ENCODE measurements at places on chromosomes 2 and 18.

DNA sequence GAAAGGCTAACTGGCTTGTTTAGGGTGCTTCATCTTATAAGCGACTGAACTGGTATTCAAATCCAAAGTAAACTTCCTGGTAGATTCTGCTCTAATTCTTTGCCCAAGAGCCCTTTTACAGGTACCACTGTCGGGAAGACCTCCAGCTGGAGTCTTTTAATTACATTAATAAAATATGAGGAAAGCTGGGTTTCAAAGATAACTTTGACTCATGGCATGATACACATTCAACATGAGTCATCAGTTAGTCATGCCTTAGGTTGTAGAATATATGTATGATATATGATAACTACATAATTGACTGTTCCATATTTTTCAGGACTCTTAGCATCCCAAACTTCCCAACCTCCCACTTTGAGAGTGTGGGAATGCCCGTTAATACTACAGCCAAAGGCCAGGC, 32.3 kb downstream of the ZCCHC2 start:
- no peak for DNase-seq

DNA sequence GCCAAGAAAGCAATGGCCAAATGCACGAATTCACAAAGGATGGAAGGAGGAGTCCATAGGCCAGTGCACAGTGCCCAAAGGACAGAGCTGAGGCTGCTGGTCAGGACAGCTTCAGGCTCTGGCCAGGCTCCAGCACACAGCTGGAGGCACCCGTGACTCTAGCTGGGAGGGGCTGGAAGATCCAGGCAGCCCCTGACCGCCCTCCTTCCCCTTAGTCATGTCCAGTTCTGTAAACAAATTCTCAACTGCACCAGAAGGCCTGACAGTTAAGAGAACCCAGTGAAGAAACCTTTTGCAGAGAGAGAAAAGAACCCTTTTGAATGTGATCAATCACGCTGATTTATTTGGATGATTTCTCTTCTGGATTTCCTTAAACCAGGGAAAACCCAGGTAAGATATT, 7.7 kb upstream of the YWHAQ start:
- no peak for DNase-seq

- DNase-seq, result no peak
Measured at GRCh38 chr18:56945171-56946083, 201.5 kb upstream of the BOD1L2 start.

- no peak for DNase-seq
Measured at GRCh38 chr2:179695486-179695885, 165.9 kb downstream of the ZNF385B start.

- no peak for DNase-seq
Measured at GRCh38 chr18:51654488-51655326, 457.2 kb upstream of the MEX3C start.

- DNase-seq, result no peak
Measured at GRCh38 chr2:232971744-232972143, 41.3 kb downstream of the NGEF start.

DNA sequence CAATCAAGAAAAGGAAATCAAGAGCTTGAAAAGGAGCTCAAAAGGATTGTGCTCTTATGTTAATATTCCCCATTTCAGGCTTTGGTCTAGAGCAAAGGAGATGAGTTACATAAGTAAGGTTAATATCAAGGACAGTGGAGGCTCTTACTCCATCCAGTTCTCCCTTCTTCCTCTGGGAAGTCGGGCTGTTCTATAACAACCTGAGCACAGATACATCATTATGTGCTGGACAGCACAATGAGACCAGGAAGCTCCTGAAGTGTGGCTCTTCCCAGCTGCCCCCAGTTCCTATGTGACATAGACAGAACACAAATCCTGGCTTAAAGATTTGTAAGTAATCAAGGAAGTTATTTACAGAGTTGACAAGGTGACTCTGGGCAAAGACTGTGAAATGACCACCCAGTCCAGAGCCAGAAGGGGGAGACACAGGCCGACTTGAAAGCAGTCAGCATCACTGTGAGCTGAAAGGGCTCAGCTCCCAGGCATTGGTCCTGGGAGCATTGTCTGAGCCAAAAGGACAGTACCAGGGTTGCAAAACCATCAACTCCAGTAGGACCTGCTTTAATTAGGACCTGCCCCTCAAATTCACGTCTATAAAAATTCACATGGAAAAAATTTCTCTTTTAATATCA, 917.6 kb upstream of the ACVR2A start:
- no peak for DNase-seq

DNA sequence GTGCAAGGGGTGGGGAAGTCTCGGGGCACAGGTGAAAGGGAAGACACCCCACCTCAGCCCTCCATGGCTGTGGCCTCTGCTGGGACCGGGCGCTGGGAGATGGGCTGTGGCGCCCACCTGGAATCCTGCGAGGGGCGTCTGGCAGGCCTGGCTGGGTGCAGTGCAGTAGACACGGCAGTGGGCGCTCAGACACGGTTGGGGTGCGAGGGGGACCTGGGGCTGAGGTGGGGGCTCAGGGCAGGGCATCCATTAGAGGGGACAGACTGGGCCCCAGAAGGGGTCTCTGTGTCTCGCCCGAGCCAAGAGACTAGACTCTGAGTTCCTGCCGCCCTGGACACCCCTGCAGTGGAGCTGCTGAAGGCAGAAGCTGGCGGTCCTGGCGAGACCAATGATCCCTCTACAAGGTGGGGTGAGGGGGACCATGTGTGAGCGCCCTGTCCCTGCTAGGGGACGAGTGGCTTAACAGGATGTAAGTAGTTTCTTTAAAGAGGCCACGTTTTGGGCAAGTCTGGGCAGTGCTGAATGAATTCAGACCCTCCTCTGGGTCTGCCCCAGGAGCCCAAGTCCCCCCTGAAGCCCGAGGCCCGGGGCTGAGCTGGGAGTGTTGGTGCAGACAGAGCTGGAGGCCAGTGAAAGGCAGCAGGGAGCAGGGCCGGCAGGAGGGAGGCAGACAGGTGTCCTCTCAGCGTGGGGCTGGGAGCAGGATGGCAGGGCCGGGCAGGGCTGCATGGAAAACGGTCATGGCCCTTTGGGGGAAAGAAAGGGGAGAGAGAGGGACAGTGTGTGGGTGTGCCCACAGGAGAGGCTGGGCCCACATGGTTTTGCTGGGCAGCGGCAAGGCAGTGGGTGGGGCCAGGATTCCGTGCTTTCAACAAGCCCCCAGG, 57.2 kb downstream of the HS6ST1 start:
- DNase-seq, result no peak

DNA sequence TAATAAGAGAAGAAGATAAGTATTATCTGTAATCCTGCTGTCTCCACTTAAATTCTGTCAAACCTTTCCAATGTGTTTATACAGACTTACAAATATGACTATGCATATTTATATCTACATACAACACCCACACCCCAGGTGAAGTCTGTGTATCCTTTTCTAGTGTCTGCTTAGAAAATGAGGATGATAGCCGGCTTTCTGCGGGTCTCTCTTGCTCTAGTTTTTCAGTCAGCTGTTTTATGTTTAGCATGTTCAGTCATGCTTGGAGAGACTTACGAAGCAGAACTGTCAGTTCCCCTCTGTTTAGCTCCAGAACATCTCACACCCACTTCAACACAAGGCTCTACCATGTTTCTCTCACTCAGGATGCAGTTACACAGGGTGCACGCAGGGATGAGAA, 137.3 kb upstream of the NFATC1 start:
- DNase-seq, result no peak

- DNase-seq, result no peak
Measured at GRCh38 chr18:55100817-55101457, 141.7 kb upstream of the CCDC68 start.

GRCh38 chr2:143530758-143531157, 401.5 kb downstream of the ARHGAP15 start:
- DNase-seq, result no peak

- DNase-seq, result no peak
Measured at GRCh38 chr18:47731276-47731675, 199.2 kb downstream of the SMAD2 start.

DNA sequence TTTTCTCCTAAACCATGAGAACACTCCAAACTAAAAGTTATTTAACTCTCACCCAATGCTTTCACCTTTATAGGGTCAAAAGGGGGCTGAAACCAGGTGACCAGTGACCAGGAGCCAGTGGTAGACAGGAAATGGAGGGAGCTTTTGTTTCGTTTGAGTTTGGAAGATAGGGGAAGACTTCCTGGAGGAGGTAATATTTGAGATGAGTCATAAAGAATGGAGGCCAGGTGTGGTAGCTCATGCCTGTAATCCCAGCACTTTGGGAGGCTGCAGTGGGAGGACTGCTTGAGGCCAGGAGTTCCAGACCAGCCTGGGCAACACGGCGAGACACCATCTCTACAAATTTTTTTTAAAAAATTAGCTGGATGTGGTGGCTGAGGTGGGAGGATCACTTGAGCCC, 8.5 kb downstream of the FAM161A start:
- DNase-seq, result no peak

GRCh38 chr18:7727361-7728076, 160.4 kb downstream of the PTPRM start:
- no peak for DNase-seq

DNA sequence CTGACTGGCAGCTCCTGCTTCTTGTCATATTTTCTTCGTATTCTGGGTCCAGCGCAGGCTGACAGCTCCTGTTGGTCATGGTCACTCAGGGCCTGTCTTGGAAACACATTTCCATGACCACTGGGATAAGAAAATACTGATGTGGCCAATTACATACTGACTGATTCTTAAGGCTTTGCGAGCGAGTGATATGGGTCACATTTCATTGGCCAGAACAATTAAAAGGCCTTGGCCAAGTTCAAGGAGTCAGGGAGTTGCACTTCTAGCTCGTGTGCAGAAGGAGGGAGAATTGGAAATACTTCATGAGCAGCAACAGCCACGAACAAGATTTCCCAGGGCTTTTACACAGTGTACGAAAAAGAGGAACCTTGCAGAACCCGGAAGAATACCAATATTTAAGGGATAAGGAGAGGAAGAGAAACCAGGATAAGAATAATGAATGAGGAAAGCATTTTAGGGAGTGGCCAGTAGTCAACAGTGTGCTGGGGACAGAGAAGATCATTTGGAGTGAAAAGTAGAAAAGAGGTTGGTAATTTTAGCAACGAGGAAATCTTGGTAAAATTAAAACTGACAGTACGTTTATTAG, 149.5 kb downstream of the ATP9B start:
- DNase-seq, result no peak

DNA sequence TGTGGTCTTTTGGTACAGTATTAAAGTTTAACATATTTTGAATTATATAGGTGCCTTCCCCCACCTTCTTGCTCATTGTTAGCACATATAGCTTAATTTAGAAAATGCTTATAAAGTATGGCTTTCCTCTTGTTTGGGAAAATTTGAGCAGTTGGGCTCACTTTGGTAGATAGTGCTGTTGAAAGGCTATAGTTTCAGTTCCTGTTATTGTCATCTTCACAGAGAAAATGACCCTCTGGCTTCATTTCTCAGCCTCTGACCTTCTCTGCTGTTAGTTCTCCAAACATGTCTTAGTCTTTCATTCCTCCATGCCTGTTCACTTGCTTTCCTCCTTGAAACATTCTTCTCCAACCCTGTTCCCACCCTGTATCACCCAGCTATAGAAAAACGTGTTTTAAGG, 200.6 kb downstream of the WDR7 start:
- DNase-seq, result no peak

GRCh38 chr2:42918041-42918440, 125.7 kb upstream of the HAAO start:
- no peak for DNase-seq

DNA sequence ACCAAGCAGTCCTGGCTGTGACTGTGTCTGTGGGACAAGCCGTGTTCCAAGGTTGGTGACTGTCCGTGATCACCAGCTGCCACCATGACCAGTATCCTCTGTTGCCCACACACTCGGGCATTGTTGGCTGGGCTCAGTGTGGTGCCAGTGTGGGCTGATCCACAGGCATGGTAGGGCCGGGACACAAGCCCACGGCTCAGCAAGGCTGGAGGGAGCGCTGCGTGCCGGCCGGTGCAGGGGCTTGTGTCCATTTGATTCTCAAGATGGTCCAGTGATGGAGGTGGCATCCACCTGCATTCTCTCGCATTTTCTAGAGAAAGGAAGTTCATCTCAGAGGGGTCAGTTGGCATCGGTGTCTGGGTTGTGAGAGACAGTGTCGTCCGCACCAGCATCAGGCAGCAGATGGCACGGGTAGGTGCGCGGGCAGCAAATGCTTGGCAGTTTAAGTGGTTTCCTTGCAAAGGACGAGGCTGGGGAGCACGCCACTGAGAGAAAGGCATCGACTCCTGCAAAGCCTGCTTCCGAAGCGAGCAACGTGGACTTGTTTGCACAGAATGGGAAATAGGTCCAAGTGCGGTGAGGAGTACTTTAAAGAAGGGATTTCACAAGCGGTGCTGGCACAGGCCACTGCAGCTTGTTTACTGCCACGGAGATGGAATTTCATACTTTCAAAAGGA, 20.9 kb downstream of the TWIST2 start:
- DNase-seq, result no peak

DNA sequence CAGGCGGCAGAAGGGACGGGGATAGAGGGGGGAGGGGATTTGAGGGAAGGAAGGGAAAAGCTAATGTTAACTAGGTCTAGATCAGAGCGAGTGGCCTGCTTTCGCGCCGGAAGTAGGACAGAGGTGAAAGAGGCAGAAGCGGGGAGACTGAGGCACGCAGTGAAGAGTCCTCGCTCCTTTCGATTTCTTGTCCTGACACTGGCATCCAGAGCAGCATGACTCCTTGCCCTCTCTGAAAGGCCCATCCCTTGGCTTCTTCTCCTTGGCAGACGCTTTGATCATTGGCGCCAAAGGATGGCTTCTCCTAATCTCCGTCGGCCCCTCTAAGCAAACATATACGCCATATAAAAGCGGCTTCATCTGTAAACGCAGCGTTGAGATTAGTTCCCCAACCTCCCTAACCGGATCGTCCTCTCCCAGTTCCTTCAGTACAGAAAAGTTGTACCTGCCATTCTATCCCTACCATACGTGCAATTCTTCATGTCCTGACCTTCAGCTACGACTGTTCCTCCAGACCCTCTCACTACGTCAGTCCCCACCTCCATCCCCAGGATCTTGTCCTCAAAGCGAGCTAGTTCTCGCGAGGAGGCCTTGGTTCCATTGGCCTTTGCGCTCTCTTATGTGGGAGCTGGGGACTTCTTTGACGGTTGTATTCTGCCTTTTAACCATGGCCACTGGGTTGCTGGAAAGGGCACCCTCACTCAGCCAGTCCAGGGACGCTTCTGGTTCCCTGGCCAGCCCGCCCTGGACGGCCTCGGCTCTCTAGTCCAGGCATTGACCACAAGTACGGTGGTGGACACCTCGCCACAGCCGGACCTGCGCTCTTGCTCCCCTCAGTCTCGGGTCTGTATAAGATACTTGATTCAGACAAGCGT, 857 bp upstream of the NEUROD1 start:
- no peak for DNase-seq

DNA sequence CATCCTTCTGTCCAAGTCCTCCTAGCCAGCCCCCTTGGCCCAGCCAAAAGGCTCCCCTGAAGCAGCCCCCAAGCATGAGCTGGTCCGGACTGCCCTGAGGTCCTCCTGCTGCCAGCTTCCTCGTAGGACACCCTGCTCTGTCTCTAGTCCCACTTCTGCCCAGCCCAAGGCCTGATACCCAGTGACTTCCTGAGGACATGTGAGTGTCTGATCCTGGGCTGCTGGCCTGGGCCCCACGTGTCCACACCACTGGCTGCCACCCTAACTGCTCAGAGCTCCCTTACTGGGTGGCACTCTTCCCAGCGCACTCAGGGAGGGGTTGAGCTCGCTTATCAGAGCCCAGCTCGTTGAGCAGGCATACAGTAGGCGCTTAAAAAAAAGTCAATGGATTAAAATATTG, 34.4 kb upstream of the PDIA6 start:
- no peak for DNase-seq
